SJCRH30 (cell line): ENCODE measurements at places on chromosomes 11 and 22.

DNA sequence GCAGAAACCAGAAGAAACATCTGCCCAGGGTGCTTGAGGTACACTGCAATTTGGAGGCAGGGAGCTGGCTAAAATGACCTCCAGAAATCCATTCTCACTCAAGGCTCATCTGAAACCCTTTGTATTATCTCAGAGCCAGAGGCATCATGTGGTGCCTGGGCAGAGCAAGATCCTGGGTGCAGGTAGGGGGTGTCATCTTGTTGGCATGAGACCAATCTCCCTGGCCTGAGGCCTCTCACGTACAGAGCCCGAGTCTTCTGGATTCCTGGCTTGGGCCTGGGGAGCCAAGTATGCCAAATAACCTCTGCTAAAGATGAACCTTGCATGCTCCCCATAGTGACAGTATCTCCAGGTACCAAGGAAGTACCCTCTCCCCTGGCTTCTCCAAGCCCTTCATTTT lies 2.4 kb downstream of the LMO1 start:
- DNase-seq, result no peak

- peak; percentile 59 for DNase-seq
These were observed 72.1 kb downstream of the LRRC32 start for GRCh38 chr11:76598426-76598839.

GRCh38 chr11:46278387-46279125 lies 1.1 kb downstream of the CREB3L1 start:
- no peak for DNase-seq

GRCh38 chr11:103683576-103683975 lies 352.9 kb upstream of the DDI1 start:
- DNase-seq, result no peak

GRCh38 chr11:113549061-113549460 lies 73.9 kb upstream of the DRD2 start:
- DNase-seq, result no peak

- peak; percentile 13 for DNase-seq
These were observed 64.5 kb upstream of the PHOX2A start for GRCh38 chr11:72308226-72309073.

DNA sequence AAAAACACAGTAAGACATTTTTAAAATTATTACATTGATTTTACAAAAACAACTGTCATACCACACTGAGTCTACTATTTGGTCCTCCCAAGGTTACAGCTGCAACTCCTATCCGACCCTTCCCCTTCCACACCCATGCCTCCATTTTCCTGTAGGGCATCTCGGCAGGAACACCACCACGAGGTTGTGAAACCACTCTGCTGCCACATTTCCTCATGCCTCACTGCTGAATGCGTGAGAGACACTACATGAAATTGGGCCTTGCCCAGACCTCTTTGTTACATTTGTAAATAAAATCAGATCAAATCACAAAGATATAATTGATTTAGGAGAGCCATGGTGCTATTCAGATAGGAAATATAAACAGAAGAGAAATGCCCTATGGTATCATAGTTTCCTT lies 2.0 kb downstream of the ARHGAP32 start:
- DNase-seq, result no peak

GRCh38 chr11:3021125-3021524 lies 29.0 kb upstream of the NAP1L4 start:
- DNase-seq, result peak; percentile 49

DNA sequence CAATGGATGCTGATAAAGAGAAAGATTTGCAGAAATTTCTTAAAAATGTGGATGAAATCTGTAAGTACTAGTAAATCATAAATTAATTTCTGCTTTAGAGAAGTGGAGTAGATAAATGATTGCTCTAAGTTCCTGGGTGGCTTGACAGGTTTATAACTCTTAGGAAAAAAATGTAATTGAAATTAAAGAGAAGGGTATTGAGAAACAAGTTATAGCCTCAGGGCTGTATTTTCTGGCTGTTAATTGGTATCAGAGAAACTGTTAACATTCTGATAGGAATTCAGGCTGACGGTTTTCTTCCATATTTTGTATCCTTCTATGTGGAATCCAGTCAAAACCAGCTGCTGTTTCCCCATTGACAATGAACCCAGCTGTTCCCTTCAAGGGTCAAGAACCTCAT lies 1.9 kb downstream of the TTC12 start:
- DNase-seq, result no peak

DNA sequence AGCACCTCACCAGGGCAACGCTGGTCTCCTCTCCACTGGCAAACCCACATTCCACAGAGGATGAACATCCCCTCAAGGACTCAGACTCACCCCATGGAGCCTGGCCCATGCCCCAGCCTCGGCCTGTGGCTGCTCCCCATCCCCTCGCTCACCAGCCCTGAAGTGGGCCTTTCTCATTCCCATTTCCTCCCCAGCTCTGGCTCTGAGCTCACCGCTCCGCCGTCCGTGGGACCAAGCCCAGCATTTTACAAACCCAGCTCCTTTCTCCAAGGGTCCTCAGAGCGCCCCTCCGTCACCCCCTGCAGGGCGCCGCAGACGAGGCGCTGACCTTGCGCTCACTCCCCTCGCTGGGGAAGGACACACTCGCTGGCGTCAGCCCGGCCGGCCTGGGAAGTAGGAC lies 6.9 kb upstream of the IGF2 start:
- DNase-seq, result no peak

- DNase-seq, result no peak
These were observed 9.7 kb upstream of the LGALS2 start for GRCh38 chr22:37589636-37590035.

- no peak for DNase-seq
These were observed 59.0 kb downstream of the ZC3H12C start for GRCh38 chr11:110152199-110152598.

- no peak for DNase-seq
These were observed 687.8 kb downstream of the FAM181B start for GRCh38 chr11:82045748-82046457.

- no peak for DNase-seq
These were observed 894.6 kb downstream of the FAM181B start for GRCh38 chr11:81839016-81839415.

- peak; percentile 28 for DNase-seq
These were observed 695 bp downstream of the PEX26 start for GRCh38 chr22:18078329-18079041.

- DNase-seq, result no peak
These were observed 4.9 kb downstream of the MMP13 start for GRCh38 chr11:102950622-102951081.

DNA sequence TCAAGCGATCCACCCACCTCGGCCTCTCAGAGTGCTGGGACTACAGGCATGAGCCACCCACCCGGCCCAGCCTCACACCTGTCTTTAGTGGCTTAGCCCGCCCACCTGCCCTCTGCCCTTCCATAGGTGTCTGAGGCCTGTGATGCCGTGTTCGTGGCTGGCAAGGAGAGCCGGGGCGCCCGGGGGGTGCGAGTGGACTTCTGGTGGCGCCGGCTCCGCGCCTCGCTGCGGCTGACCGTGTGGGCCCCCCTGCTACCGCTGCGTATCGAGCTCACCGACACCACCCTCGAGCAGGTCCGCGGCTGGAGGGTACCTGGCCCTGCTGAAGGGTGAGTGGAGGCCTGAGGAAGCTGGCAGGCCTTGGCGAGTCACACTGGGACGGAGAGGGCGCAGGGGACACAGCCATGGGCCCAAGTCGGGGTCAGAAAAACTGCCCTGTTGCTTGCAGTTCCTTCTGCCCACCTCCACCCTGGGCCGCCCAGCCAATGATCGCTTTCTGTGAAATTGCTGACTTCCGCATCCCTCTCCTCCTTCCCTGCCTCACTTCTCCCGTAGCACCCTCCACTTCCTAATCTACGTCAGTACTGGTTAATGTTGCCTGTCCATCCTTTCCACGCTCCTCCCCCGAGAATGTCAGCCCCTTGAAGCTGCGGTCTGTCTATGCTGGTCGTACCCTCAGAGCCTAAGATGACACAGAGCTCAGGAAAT lies 9.3 kb downstream of the TMEM132A start:
- no peak for DNase-seq

GRCh38 chr22:23130697-23131096 lies 11.1 kb downstream of the RSPH14 start:
- DNase-seq, result no peak

DNA sequence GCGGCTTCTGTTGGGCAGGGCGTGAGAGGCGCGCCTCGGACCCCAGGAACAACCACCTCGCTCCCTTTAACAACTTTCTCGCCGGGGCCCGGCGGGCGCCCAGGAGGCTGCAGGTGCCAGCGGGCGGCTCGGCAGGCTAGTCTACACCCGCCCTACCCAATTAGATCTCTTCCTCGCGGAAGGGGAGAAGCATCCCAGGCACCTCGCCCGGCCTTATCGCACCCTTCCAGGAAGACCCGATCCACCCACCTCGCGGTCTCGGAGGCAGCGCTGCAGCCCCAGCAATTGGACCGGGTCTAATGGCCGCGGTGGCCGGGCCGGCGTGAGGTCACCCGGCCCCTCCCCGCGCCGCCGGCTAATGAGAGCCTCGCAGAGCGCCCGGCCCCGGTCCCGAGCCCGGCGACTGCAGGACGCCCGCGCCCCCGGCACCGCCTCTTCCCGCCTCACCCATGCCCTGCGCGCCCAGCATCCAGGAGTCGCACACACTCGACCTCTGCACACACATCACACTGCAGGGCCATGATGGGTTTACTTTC lies at the start of gene PLAAT3:
Gene PLAAT3, minus strand, starts transcription at position 298 of the 536 bp plus-strand sequence. CDS start 419 bp downstream, outside the sequence.
- no peak for DNase-seq

GRCh38 chr22:32961497-32961896 lies 96.7 kb downstream of the SYN3 start:
- DNase-seq, result no peak

- DNase-seq, result peak; percentile 12
These were observed 20.5 kb upstream of the IL17REL start for GRCh38 chr22:50032941-50033601.

- DNase-seq, result no peak
These were observed 553.6 kb downstream of the BUD13 start for GRCh38 chr11:116219171-116219635.

GRCh38 chr11:102330231-102330630 lies 12.9 kb downstream of the BIRC3 start:
- DNase-seq, result no peak

DNA sequence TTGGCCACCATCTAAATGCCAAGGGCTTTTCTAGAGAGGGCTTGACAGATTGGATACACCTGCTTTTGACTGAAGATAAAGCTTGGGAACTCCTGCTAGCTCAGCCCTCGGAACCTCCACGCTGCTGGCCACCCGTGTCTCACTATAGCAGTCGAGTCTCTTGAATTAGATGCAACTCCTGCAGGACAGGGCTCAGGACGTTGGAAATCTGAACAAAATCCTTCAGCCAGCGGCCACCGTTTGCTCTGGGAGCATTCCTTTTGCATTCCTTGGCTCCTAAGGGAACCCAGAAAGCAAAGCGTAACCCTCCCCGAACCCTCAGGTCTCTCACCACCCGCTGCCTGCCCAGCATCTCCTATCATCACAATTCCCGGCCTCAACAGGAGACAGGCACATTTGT lies 77.8 kb downstream of the GRIK4 start:
- no peak for DNase-seq

DNA sequence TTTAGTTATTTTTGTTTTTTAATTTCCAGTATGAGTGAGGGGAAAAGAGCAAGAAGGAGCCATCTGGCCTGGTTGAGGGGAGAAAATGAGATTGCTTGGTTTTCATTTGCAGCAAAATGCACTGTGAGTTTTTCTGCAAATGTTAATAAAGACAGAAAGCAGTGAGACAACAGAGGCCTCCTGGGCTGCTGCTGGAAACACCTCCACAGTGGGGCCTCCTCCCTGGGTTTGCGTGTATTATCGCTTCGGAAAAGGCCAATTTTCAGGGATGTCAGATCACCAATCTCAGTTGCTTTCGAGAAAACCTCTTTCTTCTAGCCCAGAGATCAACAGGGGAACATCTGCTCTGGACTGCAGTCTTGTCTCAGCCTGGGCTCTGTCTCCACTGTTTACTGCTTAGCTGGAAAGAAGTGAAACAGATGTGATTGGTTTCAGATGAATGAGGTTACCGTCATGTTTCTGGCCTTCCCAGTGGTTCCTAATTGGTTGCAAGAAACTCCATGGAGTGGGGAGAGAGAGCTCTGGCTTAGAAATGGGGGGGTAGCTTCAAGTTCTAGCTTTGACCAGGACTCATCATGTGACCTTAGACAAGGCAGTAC lies 17.3 kb downstream of the TSPAN18 start:
- DNase-seq, result no peak

GRCh38 chr11:129242855-129243254 lies 50.7 kb upstream of the ARHGAP32 start:
- no peak for DNase-seq

DNA sequence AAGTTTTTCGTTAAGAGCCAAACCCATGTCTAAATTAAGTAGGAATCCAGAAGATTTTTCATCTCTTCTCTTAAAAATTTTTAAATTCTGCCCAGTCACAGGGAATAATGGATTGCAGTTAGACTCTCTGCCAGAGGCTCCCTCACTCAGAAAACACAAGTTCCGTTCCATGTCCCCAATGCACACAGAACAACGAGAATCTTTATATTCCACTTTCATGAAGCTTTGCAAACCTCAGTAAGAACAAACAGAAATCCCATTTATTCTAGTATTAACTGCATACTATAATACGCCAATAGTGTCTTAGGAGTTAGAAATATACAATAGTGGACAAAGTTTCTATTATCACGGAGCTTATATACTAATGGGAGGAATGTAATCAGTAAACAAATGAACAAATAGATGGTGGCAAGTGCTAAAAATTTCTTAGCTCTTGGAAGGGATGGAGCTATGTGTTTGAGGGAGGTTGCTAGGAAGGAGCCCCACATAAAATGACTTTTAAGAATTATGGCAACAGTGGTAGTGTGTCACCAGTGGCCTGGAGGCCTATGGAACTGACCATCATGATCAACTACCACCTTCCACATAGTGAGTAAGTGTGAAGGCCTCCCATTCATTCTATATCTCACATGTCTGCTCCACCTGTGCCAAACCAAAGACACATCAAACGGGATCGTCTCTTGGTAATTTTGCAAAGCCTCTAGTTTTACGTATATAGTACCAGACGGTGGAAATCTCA lies 24.9 kb downstream of the PICALM start:
- no peak for DNase-seq

- DNase-seq, result no peak
These were observed 29.6 kb downstream of the PRDM10 start for GRCh38 chr11:129973068-129973467.

- DNase-seq, result no peak
These were observed 27.6 kb upstream of the APLP2 start for GRCh38 chr11:130042093-130042591.

DNA sequence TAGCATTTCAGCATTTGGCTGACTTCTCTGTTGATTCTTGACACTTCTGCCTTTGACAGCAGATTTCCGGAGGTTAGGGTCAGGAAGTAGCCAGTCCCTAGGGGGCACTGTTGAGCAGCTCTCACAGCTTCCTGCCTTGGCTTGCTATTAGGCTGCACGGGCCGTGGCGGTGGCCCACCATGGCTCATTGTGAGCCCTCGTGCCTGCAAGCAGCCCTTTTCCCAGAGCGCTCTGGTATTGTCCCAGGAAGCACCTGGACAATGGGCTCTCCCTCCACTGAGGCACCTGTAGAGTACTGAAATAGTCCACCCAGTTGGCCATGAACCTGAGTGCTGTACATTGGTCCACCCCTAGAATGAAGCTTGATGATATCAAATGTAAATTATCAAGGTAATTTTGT lies 100.2 kb upstream of the GAL start:
- peak; percentile 45 for DNase-seq

GRCh38 chr11:68965901-68966853 lies 14.6 kb downstream of the MRGPRD start:
- DNase-seq, result peak; percentile 45
